Fibroblast of skin of right biceps (primary cell): ENCODE measurements at places on chromosomes 2 and 18.

- DNase-seq, result no peak
Observed at GRCh38 chr2:62265106-62265505, 69.2 kb downstream of the B3GNT2 start.

DNA sequence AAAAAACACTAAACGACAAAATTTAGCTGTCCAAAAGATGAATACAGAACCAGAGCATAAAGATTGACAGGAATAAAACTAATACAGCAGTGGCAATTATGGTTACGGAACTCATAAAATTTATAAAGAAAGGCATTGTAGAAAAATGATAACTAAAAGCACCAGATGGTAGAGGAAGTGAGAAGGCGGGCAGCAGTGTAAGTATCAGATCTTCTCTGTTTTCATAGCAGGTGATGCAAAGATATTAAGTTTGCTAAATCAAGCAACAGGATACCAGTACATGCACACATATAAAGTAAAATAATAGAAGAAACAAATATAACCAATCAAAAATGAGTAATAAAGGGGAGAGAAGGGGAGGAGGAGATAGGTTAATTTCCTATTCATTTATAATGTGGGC lies 103.9 kb upstream of the MEX3C start:
- no peak for DNase-seq

DNA sequence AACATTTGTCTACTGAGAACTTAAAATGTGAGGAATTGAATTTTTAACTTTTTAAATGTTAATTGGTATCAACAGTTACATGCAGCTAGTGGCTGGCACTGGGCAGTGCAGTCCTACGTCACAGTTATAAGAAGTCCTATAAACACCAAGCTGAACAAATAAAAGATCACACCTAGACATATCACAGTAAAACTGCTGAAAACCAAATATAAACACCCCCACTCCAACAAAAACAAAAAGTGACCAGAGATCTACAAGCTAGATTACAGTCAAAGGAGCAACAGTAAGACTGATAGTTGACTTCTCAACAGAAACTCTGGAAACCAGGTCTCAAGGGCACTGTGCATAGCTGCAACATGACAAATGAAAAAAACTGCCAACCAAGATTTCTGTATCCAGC lies 19.4 kb downstream of the TLK1 start:
- peak; percentile 34 for DNase-seq

DNA sequence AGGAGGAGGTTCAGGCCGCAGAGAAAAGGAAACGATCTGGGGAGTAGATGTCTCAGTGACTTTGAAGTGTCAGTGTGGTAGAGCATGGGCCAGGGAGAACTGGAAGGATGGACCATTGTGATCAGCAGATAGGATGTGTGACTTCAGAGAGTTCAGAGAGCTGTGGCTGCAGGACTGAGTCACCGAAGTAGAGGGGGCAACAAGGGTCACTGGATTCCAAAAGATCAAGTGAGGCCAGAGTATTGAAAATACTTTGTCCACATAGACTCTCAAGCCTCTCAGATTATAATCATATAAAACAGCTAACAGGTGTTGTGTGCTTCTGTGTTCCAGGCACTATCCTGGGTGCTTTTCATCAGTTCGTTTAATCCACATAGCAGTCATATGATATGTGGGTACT lies 99.4 kb downstream of the CRIM1 start:
- DNase-seq, result no peak

GRCh38 chr18:1408376-1408775 lies 503.7 kb downstream of the ADCYAP1 start:
- no peak for DNase-seq

DNA sequence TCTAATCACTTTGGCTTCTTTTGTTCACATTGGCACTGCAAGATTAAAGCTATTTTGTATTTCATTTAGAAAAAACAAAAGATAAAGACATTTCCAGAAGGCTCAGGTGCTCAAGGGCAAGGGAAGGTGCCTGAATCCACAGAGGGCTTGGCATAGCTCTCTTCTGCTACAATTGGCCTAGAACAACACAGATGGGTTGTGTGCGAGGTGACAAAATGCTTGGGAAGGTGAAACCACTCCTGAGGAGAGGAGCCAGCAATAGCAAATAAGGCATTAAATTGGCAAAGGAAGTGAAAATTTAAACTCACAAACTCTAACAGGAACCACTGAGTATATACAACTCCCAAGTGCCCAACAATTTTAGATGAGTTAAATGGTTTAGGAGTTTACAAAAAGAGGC lies 1290.4 kb upstream of the CHAC2 start:
- no peak for DNase-seq

DNA sequence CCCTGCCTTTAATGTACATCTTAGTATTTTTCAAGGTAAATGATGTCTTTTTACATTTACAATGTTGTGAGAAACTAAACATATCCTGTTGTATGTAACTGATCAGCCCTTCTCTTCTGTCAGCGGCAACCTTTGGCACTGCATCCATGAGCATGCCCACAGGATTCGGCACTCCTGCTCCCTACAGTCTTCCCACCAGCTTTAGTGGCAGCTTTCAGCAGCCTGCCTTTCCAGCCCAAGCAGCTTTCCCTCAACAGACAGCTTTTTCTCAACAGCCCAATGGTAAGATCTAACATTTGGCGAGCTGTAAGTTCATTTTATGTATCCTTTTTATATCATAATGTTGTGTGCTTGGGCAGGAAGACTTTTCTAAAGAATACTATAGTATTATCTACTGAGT lies 46.9 kb upstream of the SCYGR2 start:
- DNase-seq, result no peak

GRCh38 chr18:3513481-3513880 lies 63.5 kb downstream of the TGIF1 start:
- no peak for DNase-seq

DNA sequence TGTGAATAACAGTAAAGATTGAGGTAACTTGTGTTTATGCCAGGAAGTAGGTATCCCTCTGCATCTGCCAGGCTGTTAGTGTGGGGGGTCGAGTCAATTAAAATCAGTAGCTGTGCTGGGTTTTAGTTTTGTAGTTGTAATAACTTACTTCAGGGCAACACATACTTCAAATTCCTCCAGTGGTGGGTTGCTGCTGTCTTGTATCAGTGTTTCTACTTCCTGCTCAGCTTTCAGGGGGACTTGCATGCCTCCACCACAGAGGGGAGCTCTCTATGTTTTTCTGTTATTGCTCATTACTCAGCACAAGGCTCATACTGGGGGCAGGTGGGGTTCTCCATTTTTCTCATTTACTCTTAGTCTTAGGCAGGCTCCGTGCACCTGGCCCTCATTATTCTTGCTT lies 136.8 kb downstream of the CAPN13 start:
- DNase-seq, result no peak

DNA sequence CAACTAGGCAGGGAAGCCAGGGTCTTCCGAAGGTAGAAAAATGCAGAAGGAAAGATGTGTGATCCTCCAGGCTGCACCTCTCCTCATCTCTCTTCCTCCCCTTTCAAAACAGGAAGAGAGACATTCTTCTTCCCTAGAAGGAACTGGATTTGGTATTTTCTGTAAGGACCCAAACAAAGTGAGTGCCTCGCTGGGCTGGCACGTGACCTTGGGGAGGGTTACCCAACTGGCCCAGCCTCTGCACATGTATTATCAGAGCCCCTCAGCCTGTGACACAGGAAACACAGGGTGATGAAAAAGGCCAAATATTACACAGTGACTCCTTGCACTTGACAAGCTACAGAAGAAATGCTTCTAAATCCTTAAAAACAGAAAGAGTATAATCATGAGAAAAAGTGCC lies 2.3 kb downstream of the HJURP start:
- DNase-seq, result no peak

GRCh38 chr2:41972179-41972578 lies 75.6 kb upstream of the PKDCC start:
- DNase-seq, result no peak

DNA sequence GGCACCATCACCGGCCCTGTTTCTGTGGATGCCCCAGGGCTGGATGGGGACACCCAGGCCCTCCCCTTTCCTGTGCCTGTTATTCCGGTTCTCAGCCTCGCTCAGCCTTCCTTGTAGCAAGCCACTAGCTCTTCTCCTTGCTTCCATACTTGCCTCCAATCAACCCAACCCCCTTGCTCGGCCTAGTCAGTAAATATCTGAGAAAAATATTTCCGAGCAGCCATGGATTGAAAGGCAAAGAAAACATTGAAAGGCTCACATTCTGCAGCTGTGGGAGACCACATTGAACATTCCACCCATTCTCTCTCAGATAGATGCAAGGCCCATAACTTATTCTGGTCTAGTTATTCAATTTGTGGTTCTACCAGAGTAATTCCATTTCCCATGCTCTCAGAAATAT lies 114.9 kb downstream of the SPP2 start:
- DNase-seq, result peak; percentile 96

- no peak for DNase-seq
Observed at GRCh38 chr2:143575340-143575739, 446.1 kb downstream of the ARHGAP15 start.

DNA sequence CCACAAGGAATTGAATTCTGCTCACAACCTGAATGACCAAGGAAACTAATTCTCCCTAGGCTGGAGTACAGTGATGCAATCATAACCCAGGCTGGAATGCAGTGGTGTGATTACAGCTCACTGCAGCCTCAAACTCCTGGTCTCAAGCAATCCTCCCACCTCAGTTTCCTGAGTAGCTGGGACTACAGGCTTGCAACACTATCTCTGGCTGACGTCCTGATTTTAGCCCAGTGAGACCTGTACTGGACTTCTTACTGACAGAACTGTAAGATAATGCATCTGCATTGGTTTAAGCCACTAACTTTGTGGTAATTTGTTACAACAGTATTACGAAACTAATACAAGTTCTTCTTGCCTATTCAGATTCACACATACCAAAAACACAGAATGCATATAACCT lies 9.5 kb upstream of the KDSR start:
- peak; percentile 21 for DNase-seq

- DNase-seq, result no peak
Observed at GRCh38 chr2:136207030-136207623, 89.2 kb upstream of the CXCR4 start.

- no peak for DNase-seq
Observed at GRCh38 chr2:233815861-233816260, 37.7 kb downstream of the MROH2A start.

DNA sequence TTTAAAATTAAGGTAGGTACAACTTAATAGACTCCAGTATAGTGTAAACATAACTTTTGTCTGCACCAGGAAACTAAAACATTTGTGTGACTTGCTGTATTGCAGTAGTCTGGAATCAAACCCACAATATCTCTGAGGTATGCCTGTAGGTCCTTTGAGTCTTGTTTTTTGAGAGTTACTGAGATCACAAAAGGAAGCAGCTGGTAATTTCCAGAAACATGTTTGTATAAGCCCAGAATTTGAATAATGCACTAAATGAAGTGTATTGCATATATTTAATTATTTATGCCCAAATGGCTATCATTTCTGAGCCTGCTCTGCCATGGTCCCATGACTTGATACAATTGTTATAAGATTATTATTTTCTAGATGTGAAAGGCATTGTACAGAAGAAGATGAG lies 143.3 kb upstream of the LYPD6 start:
- DNase-seq, result no peak

DNA sequence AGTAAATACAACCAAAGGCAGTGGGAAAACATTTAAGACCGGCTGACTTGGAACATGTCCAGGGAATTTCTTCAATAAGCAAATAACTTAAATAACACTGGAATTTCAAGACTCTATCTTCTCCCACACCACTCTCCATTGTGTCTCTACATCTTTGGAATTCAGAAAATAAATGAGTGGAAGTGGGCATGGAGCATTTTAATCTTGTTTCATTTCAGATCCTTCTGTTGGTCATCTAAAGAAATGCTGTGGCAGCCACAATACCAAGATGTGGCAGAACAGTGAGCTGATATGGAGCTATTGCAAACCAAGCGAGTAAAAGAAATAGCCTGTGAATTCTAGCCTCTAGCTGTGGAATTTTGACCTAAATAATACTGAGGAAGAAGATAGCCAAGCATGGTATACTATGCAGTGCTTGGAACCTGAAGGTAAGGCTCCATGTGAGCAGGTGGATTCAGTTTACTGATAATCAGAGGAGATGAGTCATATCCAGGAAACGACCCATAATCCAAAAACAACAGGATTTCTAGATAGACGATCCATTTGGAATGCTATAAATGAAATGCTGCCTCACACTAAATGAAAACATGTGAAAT lies 157.1 kb upstream of the SCN7A start:
- peak; percentile 68 for DNase-seq

- no peak for DNase-seq
Observed at GRCh38 chr2:195212586-195212985, 444.4 kb upstream of the SLC39A10 start.

- no peak for DNase-seq
Observed at GRCh38 chr18:58699551-58699950, 28.3 kb downstream of the MALT1 start.

GRCh38 chr2:27290549-27290948 lies 8.3 kb downstream of the TRIM54 start:
- DNase-seq, result no peak

DNA sequence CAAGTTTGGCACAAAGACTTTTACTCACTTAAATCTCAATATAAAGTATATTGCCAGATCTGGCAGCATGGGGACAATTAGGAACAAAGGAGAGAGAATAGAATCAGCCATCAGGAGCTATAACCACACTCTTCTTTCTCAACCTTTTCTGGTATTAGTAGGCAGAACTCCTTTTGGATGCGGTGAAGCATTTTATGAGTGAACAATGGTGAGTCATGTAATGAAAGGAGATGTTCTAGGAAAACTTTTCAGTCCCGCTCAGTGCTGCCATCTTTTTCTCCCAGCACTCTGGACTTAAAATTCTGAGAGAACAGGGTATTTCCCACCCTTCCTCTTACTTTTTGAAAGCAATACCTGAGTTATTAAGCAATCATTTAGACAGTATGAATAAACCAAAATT lies 32.2 kb downstream of the PLEKHA3 start:
- DNase-seq, result peak; percentile 36

- no peak for DNase-seq
Observed at GRCh38 chr18:54075689-54076088, 148.8 kb downstream of the MBD2 start.

DNA sequence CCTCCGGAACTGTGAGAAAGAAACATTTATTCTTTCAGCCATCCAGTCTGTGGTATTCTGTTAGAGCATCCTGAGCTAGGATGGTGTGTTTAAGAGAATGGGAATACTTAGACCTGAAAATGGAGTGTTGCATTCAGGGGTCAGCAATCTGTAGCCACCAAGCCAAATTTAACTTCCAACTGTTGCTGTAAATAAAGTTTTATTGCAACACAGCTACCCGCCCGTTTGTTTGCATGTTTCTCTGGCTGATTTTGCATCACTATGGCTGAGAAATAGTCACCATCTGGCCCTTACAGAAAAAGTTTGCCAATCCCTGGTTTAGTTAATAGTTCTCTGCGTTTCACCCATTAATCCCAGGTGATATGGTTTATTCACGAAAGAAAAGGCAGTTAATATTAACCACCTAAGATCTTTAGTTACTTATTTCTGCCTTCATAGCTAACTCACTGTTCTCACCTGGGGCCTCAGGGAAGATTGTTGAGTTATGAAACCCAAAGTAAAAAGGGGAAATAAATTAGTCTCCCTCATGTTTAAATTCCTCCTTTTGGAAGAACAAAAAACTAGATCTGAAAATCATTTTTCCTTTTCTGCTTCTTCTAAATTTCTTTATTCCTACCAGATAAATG lies 9.5 kb upstream of the CYS1 start:
- DNase-seq, result no peak
